Neural progenitor cell (in vitro differentiated cells): ENCODE measurements at places on chromosomes 5 and 9.

DNA sequence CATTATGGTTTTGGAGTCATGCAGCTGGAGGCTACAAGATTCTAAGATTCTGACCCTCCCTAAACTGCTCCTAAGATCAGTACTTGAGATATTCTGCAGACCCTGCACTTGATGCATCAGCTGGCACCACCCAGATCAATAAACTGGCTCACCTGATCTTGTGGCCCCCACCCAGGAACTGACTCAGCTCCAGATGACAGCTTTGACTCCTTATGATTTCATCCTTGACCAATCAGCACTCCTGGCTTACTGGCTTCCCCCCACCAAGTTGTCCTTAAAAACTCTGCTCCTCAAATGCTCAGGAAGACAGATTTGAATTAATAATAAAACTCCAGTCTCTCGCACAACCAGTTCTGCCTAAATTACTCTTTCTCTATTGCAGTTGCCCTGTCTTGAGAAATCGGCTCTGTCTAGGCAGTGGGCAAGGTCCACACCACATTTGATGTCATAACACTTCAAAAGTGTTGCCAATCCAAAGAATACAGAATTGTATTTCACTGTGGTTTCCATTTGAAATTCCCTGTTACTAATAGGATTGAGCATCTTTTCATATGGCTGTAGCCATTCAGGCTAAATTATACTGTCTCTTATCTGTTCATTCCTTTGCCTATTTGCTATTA lies 14.8 kb upstream of the SLC30A5 start:
- no peak for DNase-seq

- DNase-seq: no peak
Measured at GRCh38 chr5:158606233-158606632, 493.5 kb downstream of the EBF1 start.

GRCh38 chr9:127898433-127899127 lies 823 bp downstream of the ST6GALNAC6 start:
- DNase-seq: peak; percentile 61

GRCh38 chr5:16229357-16229940 lies 49.9 kb upstream of the MARCHF11 start:
- no peak for DNase-seq

DNA sequence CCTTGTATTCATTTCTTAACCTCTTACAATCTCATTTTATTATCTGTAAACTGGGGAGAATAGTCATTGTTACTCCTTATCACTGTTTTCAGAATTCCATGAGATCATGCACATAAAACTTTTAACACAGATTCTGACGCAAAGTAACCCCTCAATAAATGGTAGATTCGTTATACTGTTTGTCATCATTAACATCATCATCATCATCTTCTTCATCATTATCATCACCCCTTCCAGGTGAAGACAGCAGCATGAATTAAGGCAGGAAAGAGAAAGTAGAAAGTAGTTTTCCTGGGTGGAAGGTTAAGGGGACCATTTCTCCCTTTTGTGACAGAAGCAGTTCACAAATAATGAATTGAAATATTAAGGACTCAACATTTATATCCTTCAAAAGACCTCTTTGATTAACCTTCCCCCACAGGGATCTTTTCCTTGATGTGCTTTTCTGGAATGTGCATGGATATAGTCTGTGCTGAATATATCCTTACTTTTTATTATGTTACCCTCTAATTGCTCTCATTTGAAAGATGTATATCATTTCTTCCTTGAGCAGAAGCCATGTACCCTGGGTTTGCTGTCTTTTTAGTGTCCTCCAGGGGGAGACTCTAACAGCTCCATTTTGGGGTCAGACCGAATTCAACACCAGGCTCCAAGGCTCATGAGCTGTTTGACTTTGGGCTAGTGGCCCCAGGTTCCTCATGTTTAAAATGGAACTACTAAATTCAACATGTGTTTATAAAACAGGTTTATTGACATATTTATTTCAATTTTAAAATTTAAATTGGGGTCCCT lies 1029.9 kb upstream of the WWC1 start:
- peak; percentile 21 for DNase-seq

- DNase-seq: no peak
Measured at GRCh38 chr9:114000671-114001409, 77.3 kb downstream of the AMBP start.

DNA sequence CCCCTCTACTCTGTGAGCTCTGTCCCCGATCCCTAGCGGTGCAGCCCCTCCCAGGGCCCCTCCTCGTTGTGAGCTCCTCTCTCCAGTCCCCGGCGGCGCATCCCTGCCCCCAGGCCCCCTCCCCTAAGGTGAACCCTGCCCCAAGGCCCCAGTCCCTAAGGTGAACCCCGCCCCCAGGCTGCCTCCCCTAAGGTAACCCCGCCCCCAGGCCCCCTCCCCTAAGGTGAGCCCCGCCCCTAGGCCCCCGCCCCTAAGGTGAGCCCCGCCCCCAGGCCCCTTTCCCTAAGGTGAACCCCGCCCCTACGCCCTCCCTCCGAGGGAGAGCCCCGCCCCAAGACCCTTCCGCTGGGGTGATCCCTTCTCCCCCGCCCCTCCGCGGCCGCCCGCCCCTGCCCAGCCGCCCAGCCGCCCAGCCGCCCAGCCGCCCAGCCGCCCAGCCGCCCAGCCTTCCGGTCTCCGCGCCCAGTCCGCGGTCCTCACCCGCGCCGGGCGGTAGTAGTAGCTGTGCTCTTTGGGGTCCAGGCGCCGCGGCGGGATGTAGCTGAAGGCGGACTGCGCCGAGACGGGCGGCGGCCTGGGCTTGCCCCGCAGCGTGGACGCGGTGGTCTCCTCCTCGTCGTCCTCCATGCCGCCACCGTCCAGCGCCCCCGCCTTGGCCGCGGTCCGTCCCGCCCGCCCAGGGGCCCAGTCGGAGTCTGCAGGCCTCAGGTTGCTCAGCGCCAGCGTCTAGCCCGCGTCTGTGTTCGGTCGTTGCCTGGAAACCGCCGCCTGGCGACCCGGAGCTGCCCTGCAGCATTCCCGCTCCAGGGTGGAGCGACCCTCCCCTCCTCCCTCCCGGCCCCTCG lies at the start of gene CFAP90:
CFAP90 (minus strand) TSS at position 739 of the 845 bp plus-strand sequence; CDS start at position 627, 112 bp downstream.
- DNase-seq: peak; percentile 95

GRCh38 chr5:14464671-14465070 lies 116.9 kb upstream of the OTULINL start:
- no peak for DNase-seq

DNA sequence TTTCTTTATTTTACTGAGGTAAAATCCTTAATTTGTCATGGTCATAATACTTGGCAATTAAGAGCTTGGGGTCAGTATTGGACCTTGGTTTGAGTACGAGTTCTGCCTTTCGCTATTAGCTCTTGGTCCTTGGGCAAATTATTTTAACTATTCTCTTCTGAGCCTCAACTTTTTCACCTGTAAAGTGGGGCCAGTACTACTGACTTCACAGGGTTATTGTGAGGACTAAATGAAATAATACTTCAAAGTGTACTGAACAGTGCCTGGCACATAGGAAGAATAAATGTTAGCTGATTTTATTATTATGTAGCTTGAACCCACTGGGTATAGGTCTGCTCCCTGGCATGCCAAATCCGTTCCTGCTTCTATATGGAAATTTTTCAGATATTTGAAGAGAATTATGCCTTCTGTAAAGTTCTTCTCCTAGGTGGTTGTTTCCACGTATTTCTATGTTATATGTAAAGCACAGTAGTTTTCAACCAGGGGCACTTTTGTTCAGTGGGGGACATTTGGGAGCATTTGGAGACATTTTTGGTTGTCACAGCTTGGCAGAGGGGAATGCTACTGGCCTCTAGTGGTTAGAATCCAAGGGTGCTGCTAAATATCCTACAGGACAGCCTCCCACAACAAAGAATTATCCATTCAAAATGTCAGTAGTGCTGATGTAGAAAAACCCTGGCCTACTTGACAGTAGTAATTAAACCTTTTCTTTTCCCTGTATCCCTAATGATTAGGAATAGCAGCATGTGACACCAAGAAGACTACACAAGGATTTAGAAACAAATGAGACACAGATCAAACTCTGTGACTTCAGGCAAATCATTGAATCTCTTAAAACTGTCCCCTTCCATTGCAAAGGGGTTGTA lies 4.5 kb downstream of the RCL1 start:
- DNase-seq: peak; percentile 70

DNA sequence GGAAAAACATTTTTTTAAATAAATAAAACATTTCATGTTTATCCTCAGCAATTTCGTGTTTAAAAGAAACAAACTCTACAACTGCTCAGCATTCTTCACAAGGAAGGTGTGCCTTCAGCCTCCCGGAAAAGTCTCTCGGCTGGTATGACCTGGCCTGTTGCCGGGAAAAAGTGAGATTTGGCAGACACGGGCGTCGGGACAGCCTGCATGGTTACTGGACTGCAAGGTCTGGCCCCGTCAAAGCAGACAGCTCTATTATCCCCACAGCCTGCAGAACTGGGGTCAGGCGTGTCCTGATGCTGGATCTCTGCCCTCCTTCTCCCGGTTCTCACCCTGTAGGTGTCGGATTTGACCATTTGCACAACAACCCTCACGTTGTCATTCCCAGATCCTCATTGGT lies 120.3 kb upstream of the SPATA31C2 start:
- DNase-seq: no peak

DNA sequence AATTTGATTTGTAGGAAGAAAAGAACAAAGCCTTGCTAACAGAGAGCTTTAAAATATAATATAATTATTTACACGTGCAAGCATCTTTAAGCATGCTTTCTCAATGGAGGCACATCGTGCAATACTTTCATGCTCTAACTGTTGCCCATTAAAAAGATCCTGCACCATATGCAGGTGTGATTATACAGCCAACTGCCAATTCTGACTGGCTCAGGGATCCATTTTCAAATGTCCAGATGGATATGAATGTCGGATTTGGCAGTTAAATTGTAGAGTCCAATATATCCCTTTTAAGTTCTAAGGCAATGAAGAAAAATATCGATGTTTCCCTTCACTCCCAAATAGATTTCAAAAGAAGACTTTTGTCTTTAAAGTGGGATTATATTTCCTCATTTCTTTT lies 416.4 kb upstream of the CD180 start:
- no peak for DNase-seq

GRCh38 chr5:116581910-116582309 lies 7.3 kb upstream of the SEMA6A start:
- DNase-seq: no peak

DNA sequence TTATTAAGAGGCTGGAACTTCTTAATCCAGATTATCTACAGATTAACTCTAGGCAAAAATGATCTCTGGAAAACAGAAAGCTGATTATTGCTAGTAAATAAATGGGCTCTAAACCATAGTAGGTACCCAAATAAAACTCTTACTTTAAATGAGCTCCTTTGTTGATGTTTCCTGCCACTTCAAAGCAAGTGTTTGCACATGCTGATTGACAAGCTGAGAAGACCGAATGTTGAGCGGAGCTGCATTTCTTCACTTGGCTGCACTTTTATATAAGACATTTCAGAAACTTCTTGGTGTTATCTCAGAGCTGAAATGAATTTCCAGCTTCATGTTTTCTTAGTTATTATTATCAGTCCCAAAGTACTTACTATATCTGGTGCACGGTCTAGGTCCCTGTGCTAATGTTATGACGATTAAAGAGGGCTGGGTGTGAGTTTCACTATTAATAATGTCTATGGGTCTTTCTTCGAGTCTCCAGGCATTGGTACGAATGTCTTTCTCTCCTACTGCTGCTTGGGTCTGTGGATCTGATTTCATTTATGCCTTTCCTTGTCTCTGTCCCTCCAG lies 58.6 kb upstream of the CTXN3 start:
- no peak for DNase-seq

DNA sequence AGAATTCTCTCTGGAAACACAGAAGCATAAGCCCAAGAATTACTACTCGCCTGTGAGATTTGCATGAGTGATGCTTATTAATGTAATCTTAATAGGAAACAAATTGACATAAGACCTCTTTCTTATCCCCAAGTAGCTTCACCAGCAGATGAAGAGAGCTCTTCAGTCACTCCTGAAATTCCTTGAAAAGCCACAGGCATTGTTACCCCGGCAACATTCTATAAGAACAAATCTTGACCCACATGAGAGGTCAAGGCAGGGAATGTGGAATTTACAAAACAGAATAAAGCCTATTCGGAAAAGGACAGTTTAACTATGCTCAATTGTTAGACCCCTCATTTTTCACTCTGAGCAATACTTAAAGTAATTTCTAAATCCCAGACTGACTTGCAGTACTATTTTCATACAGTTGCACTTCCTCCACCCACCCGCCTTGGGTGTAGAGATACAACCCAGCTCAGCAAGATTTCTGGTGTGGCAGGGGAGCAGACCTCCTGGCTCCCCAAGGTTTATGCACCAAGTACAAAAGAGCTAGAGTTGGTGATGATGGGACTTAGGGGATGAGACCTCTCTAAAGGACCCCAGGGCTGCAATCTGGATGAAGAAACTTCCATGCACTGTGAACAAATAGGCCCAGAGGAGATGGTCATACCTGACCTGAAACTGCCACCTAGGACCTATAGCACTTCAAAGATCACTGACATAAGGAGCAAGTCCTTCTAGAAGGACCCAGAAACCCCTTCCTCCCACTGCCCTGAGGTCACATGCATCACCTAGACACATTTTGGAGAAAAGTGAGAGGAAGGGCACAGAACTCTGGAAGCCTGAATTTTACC lies 242.1 kb downstream of the ZNF608 start:
- DNase-seq: peak; percentile 15

DNA sequence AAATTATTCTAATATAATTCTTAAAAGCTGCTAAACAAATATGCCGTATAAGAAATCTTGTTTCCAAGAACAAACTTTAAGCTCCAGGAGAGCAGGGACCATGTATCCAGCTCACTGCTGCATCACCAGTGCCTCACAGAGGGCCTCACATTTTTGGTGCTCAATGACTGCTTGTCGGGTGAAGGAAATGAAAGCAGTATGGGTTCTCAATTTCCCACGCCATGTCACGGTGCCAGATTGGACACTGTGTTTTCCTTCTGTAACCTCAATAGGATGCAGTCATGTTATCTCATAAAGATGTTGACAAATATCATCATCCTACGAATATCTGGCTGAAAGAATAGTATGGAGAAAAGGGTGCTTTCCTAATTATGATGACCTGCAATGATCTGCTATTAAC lies 64.7 kb downstream of the POU5F2 start:
- DNase-seq: peak; percentile 12

- no peak for DNase-seq
Measured at GRCh38 chr5:100676817-100677631, 141.8 kb downstream of the FAM174A start.

DNA sequence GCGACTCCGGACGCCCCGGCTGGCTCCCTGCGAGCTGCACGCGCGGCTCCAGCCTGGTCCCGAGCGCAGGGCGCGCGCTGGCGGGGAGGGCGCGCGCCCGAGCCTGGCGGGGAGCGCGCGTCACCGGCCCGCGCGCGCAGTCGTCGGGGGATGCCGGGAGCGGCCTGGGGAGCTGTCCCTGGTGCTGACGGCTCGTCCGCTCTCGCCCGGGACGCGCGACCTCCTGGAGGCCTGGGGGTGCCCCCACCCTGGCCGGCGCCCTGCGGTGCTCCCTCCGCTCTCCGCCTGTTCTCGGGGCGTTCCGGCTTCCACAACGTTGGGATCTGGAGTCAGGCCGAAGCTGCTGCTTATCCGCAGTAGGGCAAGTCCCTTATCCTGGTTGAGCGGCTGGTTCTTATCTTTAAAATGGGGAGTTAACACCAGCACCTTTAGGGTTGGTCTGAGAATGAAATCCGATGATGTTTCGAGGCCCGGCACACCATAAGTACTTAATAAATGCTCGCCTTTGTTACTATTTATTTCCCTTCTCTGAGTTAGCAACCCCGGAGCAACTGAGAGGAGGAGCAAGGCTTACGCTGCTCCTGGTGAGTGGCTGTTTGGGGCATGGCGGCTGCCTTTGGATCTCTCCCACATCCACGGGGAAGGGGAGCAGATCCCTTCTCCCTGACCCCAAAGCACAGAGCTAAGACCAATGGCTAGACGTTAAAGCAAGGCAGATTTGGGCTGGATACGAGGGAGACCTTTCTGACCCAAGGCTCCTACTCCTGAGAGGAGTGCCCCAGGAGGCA lies at the start of gene FAM163B:
FAM163B (minus strand) TSS at position 79 of the 788 bp plus-strand sequence. CDS start 29,166 bp downstream, outside the sequence.
- DNase-seq: peak; percentile 90

- no peak for DNase-seq
Measured at GRCh38 chr5:152185547-152186245, 219.4 kb downstream of the NMUR2 start.
